Stimulated activated CD4-positive, alpha-beta T cell treated with anti-CD3 and anti-CD28 coated beads, Interleukin-2, amount 100 ng/mL, for 48 hours (primary cell): ENCODE measurements at places on chromosomes 12 and 14.

- no peak for DNase-seq
These were observed 2.8 kb downstream of the EFS start for GRCh38 chr14:23362200-23362599.

- peak; percentile 43 for DNase-seq
These were observed 7.4 kb downstream of the ZBTB39 start for GRCh38 chr12:56998981-56999380.

DNA sequence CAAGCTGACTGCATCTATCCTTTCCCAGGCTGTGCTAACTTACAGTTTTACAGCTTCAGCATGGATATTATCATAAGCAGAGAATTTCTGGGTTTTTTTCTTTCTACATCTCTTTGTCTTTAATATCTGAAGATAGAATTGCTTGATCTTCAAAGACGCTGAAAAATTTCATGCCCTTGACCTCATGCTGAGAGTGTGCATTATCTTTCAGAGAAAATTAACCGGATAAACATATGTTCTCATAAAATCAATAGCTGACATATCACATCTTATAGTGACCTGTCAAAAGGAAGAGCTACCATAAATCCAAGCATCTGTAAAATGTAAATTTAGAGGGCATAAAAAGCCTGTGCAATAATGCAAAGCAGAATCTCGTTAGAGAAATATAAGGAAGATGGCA is 1704.1 kb upstream of the FLRT2 start:
- no peak for DNase-seq

DNA sequence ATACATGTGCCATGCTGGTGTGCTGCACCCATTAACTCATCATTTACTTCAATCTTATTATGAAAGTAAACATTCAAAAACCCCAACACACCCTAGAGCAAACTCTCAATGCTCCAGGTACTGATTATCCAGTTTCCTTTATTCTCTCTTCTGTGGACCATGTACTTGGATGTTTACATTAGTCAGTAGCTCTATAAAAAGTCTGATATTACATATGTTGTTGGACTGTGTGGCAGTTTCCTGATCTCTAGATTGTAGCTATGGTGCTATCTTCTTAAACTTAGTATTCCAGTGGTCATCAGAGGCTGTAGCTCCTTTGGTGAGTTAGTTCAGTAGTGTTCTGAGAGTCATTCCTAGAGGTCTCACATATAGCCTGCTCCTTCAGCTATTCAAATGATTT is 25.1 kb upstream of the ITGA5 start:
- no peak for DNase-seq

GRCh38 chr12:28780096-28780495 is 369.0 kb upstream of the FAR2 start:
- no peak for DNase-seq

DNA sequence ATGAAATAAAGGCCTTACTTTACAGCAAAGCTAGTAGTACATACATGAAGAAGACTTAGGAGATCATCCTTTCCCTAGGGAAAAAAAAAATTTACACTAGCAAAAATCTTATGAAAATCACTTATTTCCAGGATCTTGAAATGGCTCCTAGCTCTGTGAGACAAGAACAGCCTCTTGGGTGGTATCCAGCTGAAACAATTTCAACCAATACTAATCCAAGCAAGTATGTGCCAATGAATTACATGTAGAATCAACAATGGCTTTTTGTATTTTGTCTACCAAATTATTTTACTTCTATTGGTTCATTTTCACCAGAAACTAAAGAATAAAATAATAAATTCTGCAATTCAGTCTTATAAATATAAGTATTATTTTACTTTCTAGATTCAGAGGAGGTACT is 2.7 kb upstream of the SLCO1A2 start:
- DNase-seq = no peak

DNA sequence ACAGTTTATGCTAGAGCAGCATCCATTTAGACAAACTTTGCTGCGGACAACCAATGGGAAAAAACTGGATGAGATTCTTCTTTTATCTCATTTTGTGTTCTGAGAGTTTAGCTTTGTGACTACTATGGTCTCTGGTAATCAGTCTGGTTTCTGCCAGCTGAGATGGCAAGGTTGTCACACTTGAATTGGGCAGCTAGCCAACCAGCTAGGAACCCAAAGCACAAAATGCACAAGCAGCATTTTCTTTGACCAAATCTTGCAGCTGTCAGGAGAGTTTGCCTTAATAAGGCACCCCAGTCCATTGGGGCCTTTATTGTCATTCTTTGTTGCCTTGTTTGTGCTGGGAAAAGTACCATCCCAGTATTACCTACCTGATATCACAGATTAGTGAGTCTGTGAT is 34.0 kb upstream of the ETV6 start:
- DNase-seq = no peak

DNA sequence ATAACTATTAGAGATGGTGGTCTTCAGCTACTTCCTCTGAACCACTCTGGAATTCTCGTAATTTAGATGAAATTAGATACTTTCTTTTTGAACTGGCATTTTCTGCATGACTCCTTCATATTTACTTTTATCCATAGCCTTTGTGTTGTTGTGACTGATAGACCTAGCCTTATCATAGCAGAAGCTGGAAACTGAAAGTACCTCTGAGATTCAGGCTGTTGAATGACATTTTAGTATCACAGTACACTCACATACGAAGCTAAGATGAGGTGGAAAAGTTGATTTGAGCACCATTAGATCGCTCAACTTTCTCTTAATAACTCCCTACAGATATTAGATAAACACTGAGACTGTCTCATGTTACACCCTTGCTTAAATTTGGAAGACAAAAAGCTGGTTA is 525.1 kb upstream of the FBXO33 start:
- DNase-seq = no peak

- DNase-seq = no peak
These were observed 462.2 kb upstream of the TMPO start for GRCh38 chr12:98053202-98053601.
